ENCODE measurements at places on chromosomes 7 and 10.

DNA sequence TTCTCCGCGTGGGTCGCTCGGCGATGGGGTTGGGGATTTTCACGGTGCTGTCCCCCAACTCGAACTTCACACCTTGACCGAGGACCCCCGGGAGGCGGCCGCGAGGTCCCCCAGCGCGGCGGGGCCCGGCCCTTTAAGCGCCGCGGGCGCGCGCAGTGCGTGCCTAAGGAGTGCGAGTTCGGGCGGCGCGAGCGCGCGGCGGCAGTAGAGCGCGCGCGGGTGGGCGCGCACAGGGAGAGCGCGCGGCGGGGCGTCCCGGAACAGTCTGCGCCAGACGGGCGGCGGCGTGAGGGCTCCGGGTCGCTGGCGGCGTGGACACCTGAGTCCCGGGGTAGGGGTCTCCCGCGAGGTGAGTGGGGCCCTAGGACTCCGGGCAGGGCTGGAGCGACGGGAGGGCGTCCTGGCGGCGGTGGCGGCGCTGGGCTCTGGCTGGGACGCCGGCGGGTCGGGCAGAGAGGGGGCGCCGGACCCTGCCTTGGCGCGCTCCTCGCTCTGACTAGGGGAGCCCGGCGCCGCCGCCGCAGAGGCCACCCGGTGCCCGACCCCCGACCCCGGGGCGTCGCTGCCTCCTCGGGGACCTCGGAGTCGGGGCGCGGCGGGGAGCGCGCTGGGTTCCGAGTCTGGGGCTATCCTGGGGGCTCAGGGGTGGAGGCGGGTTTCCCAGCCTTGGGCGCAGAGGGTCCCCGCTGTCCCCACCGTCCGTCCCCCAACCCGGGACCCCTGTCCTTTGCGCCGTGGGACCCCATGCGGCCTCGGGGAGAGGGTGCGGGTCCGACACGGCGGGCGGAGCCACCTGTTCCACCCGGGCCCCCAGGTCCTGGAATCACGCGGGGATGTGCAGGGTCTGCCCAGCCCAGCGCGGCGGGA lies at the start of gene PROSER2:
Gene PROSER2, plus strand, starts transcription at position 235 of the 867 bp plus-strand sequence. CDS start 28,722 bp downstream, outside the sequence.
- peak; percentile 69 for ATAC-seq

GRCh38 chr10:99344715-99345114 lies 15.6 kb downstream of the CNNM1 start:
- no peak for ATAC-seq

- ATAC-seq, result no peak
Measured at GRCh38 chr10:76034353-76035205, 603.2 kb downstream of the LRMDA start.

- ATAC-seq, result no peak
Measured at GRCh38 chr10:84519235-84519634, 190.8 kb downstream of the CCSER2 start.

DNA sequence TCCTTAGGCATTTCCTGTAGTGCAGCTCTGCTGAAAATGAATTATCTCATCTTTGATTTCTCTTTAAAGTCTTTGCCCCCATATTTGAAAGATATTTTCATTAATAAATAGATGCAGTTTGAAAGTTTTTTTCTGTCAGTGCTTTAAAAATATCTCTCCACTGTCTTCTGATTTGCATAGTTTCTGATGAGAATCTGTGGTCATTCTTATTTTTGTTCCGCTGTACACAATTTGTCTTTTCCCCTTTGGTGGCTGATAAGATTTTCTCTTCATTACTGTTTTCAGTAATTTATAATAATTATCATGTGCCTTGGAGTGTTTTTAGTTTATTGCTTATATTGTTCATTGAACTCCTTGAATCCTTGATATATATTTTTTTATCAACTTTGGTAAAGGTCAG lies 7.0 kb upstream of the GHRHR start:
- ATAC-seq, result no peak

DNA sequence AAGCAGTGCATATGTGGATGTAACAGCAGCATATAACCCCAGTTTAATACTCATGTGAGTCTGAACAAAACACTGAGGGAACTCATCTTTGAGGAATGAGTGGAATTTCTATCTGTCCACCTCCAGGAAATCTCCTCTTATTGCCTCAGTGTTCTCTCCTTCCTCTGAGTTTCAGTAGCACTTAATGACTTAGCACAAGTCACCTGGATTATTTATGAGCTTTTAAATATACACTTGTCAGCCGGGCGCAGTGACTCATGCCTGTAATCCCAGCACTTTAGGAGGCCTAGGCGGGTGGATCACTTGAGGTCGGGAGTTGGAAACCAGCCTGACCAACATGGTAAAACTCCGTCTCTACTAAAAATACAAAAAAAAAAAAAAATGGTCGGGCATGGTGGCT lies 4.3 kb downstream of the LRRC20 start:
- ATAC-seq, result peak; percentile 40

DNA sequence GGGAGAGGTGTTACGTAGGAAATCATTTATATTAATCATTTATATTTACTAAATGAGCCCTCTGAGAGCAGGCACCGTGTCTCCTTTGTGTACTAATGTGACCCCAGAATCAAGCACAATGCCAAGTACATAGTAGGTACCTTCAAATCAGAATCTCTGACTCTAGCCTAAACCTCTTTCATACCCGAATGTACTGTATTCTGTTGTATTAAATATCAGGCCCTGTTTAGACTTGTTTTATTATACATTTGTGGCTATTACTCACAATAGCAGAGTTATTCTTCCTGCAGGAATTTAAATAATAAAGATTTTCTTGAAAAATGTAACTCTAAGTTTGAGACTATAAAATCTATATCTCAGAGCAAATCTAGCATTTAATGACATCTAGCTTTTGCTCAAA lies 297.3 kb downstream of the EXOC4 start:
- ATAC-seq, result no peak

DNA sequence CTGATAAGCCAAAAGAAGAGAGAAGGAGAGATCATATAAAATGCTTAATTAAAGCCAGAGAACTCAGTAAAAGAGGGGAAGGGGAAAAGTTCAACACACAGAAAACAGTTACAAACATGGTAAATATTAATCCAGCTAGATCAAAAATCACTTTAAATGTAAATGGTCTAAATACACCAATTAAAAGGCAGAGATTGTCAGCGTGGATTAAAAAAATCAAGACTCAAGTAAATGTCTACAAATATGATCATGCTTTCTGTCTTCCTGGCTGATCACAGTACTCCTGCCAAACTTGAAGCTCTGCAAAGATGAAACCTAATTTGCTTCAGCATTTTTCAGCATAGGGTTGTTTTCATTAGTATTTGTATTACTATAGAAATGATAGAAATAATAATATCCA lies 54.6 kb upstream of the RNF32 start:
- no peak for ATAC-seq

DNA sequence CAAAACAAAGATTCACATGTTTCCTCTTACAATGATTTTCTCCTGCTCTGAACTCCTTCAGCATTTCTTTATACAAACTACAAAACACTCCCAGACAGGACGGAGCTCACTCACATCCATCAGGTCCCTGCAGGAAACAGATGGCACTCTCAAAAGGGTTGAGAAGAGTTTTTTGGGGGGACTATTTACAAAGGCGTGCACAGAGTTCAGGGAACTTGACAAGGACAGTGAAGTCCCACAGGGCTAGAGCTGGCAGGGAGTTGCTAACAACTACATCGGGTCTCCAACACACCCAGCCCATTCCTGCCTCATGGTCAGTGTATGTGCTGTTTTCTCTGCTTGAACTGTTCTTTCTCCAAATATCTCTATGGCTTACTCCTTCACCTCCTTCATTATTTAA lies 24.7 kb upstream of the YAE1 start:
- ATAC-seq, result no peak

GRCh38 chr10:74906611-74907198 lies 80.3 kb downstream of the KAT6B start:
- ATAC-seq, result no peak

DNA sequence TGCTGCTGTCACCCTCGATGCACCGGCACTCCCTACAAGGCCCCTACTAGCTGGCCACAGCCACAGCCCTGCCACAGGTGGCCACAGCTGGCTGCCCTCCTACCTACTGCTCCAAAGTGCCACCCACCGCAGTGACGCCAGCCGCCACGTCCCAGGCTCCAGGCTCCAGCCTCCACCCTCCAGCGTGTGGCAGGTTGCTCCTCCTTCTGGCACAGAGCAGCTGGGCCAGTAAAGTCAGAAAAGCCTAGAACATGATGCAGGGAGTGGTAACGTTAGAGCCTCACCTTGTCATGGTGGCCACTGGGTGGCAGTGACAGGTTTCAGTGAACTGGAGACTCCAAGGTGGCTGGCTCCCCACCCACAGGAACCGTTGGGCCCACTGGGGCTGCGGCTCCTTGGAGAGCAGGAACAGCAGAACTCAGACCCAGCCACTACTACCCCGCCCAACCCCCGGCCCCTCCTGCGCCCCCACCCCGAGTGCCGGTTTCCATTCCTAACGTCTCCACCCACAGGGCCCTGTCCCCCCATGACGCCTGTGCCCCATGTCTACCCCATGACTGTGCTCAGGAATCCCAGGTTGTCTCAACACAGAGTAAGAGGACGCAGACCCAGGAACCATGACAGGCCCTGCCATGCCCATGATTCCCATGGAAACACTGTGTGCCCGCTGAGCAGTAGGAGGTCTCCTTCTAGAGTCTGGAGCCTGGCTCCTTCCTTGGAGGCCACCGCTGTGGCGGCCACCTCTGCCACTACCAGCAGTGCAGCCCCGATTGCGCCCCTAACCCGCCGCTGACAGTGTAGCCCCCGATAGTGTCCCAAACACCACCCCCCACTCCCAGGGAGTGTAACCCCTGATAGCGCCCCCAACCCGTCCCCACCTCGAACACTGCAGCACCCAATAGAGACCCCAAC lies 52.3 kb upstream of the ZNF33B start:
- no peak for ATAC-seq

GRCh38 chr7:18590241-18590640 lies 94.7 kb downstream of the HDAC9 start:
- no peak for ATAC-seq

GRCh38 chr10:28730031-28730778 lies 52.9 kb downstream of the BAMBI start:
- ATAC-seq, result no peak

GRCh38 chr10:113504423-113504822 lies 48.4 kb upstream of the HABP2 start:
- peak; percentile 25 for ATAC-seq

GRCh38 chr10:44627591-44628354 lies 242.9 kb upstream of the CXCL12 start:
- no peak for ATAC-seq

GRCh38 chr7:139995017-139995915 lies 67.5 kb downstream of the PARP12 start:
- no peak for ATAC-seq

- ATAC-seq, result no peak
Measured at GRCh38 chr7:69643708-69644445, 45.6 kb downstream of the AUTS2 start.

- no peak for ATAC-seq
Measured at GRCh38 chr7:131067220-131067619, 260.5 kb upstream of the MKLN1 start.

DNA sequence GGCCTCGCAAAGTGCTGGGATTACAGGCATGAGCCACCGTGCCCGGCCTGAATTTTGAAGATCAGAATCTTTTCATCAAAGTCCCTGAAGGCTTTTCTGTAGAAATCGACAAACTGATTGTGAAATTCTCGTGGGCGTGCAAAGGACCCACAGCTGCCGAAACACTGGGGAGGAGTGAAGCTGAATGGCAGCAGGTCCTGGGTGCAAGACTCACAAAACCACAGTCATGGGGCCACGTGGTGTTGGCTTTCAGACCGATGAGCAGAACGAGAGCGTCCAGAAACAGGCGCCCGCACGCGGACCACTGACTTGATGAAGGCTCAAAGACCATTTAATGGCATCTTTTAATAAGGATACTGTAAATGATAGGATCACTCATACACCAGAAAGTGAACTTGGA lies 24.7 kb upstream of the PRKAR1B start:
- no peak for ATAC-seq

- no peak for ATAC-seq
Measured at GRCh38 chr10:50648089-50648934, 24.6 kb upstream of the SGMS1 start.

DNA sequence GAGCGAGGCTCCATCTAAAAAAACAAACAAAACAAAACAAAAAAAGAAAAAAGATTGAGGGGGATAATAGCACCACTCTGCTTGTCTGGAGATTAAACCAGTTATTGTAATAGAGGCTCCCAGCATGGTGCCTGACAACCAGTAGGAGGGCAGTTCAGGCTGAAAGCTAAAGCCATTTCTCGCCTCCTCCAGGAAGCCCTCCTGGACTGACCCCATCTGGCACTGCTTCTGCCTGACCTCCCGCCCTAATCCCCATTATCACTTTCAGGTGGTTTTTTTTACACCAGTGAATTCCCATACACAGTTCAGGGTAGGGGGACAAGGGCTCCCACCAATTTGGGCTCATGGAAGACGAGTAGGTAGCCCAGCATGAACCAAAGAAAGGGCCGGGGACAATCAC lies 8.8 kb upstream of the ELN start:
- ATAC-seq, result no peak

DNA sequence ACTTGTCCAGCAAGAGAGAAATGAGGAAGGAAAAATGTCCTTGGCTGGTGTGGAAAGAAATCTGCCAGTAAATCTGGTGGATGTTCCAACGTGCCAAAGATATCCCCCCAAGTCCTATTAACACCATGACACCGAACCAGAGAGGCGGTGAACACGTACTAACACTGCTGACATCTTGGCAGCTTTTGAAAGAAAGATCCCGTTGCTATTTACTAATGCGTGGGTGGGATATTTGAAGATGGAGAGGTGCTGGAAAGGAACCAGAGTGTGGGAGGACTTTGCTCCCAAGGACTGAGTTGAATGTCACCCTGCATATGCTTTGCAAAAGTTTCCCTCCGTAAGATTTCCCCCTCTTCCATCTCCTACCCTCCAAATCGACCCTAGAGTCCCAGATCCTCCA lies 7.9 kb downstream of the CCDC3 start:
- ATAC-seq, result peak; percentile 39

- no peak for ATAC-seq
Measured at GRCh38 chr10:8473205-8473604, 418.7 kb downstream of the GATA3 start.

- ATAC-seq, result no peak
Measured at GRCh38 chr7:55473932-55474331, 98.4 kb downstream of the VOPP1 start.

DNA sequence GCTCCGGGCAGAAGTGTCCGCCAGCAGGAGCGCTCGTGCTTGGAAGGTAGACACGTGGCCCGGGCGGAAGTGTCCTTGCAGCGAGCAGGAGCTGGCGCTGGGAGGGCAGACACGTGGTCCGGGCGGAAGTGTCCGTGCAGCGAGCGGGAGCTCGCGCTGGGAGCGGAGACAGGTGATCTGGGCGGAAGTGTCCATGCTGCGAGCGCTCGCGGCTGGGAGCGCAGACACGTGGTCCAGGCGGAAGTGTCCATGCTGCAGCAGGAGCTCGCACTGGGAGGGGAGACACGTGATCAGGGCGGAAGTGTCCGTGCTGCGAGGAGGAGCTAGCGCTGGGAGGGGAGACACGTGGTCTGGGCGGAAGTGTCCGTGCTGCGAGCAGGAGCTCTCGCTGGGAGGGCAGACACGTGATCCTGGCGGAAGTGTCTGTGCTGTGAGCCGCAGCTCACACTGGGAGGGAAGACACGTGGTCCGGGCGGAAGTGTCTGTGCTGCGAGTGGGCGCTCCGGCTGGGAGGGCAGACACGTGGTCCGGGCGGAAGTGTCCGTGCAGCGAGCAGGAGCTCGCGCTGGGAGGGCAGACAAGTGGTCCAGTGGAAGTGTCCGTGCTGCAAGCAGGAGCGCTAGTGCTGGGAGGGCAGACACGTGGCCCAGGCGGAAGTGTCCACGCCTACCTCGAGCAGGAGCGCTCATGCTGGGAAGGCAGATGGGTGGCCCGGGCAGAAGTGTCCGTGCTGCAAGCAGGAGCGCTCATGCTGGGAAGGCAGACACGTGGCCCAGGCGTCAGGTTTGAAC lies 41.1 kb upstream of the PRKAR1B start:
- peak; percentile 12 for ATAC-seq

- ATAC-seq, result no peak
Measured at GRCh38 chr10:1074748-1075308, 18.6 kb downstream of the WDR37 start.
